Caudate nucleus (tissue), 63 donors: ENCODE measurements at places on chromosomes 5 and 9.

DNA sequence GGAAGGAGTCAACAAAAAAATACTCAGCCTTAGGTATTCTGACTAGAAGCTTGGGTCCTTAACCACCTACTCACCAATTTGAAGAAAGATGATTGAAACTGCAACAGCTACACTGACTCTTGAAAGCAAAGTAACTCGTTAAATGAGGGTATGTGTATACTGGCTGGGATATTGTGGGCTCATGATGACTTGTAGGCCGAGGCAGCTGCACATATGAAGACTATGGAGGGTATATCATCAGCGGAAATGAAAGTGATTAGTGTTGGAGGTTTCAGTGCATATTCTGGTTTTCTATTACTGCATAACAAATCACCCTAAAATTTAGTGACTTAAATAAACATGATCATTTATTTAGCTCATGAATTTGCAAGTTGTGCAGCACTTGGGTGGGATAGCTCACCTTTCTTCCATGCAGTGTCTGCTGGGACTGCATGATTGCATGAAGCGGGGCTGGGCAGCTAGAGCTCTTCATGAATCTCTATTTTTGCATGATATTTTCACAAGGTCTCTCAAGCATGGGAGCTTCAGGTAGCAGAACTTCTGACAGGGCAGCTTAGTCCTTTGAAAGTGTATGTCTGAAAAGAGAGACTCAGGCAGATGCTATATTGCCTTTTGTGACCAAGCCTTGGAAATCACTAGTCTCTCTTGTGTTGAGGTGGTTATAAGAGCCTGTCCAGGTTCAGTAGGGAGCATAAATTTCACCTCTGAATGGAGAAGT, 96.1 kb upstream of the CDKN2B start:
- no peak for DNase-seq

GRCh38 chr5:75611311-75612225, at the start of gene ANKDD1B:
Gene ANKDD1B (plus strand): TSS chr5:75611453. CDS start chr5:75611635, 182 bp downstream.
- DNase-seq: no peak

- DNase-seq: no peak
Observed at GRCh38 chr9:109035684-109036423, 22.6 kb upstream of the CTNNAL1 start.

DNA sequence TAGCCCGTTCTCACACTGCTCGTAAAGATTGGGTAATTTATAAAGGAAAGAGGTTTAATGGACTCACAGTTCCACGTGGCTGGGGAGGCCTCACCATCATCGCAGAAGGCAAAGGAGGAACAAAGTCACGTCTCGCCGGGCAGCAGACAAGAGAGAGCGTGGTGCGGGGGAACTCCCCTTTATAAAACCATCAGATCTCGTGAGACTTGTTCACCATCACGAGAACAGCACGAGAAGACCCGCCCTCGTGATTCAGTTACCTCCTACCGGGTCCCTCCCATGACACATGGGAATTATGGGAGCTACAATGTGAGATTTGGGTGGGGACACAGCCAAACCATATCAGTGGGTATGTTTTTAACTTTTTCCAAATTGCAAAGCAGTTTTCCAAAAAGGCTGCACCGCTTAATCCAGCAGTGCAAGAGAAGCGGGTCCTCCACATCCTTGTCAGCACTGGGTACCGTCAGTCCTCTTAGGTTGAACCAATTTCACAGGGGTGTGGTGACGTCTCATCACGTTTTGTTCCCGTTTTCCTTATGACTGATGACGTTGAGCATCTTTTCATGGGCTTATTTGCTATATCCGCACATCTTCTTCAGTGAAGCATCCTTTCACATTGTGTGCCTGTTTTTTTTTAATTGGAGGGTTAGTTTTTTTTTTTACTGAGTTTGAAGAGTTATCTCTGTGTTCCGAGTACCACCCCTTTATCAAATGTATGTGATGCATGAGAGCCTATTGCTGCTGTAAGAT, 8.0 kb upstream of the FCN2 start:
- DNase-seq: no peak

- no peak for DNase-seq
Observed at GRCh38 chr5:141534492-141535213, 45.8 kb downstream of the PCDHGC5 start.

DNA sequence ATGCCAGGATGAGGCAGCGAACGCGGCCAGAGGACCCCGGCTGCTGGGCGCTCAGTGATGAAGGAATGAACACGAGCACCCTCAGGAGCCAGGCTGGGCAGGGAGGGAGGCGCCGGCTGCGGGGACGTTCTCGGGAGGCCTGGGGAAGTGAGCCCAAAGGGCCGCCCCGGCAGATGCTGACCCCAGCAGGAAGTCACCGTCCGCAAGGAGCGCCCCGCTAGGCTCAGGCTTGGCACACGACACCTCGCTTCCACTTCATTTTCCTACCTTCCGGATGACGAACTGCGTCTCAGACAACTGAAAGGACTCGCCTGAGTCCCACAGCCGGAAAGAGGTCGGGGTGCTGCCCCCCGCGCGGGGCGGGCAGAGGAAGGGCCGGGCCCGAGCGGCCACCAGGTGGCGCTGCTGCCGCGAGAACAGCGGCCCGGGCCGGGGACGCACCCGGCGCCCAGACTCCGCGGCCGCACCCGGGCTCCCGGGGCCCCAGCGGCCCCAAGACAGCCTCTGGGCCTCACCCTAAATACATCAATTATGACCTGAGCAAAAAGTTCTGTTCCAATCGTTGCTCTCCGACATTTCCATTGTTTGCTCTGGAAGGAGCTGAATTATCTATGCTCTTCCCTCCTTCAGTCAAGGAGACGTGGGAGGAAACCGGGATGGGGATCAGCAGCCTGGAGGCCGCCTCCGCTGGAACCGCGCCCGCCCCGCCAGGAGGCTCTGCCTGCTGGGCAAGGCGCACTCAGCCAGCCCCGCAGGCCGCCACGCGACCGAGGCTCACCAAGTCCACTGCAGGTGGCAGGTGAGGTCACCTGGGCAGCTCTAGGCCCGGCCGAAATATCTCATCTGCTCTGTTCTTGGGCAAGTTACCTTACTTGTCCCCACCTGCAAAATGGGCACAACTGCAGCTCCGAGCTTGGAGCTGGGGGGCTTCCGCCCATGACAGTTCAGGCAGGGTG, 107.0 kb downstream of the ZNF354C start:
- DNase-seq: peak; percentile 66

GRCh38 chr9:91174772-91175171, 186.9 kb downstream of the AUH start:
- no peak for DNase-seq

- DNase-seq: no peak
Observed at GRCh38 chr5:6403416-6403815, 25.1 kb upstream of the MED10 start.

DNA sequence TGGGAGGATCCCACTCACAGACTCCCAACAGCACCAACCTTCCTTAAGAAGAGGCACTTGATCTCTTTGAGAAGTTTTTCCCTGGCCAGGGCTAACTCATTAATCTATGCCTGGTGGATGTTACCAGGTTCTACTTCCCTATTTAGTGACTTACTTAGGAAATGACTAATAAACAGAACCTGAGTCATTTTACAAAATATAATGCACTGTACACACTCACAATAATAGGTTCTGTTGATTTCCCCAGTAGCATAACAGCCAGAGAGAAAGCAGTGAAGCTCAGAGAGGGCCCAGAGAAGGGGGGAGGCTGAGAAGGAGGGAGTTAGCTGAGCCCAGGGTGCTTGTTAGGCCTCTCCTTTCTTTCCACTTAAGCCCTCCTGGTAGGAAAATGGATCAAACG, 27.1 kb downstream of the FRMD3 start:
- DNase-seq: no peak

GRCh38 chr5:172008689-172009141, 2.3 kb upstream of the FBXW11 start:
- no peak for DNase-seq

DNA sequence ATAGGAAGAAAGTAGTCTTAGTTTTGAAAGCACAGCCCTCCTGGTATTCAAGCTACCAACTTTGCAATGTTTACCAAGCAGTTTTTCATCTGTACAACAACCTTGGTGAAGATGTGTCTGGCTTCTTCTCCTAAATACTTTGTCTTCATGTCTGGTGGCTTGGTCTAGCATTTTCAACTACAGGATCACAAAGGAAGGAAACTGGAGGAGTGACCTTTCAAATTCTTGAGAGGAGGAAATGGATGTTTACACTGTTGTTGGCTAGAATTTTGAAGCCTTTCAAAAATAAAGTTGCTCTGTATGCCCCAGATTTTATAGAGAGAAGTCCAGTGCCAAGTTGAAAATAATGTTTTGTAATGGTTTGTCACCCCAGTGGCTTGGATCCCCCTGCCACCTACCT, 16.3 kb downstream of the PAM start:
- DNase-seq: no peak

- no peak for DNase-seq
Observed at GRCh38 chr5:167578977-167579692, 712.3 kb upstream of the WWC1 start.

DNA sequence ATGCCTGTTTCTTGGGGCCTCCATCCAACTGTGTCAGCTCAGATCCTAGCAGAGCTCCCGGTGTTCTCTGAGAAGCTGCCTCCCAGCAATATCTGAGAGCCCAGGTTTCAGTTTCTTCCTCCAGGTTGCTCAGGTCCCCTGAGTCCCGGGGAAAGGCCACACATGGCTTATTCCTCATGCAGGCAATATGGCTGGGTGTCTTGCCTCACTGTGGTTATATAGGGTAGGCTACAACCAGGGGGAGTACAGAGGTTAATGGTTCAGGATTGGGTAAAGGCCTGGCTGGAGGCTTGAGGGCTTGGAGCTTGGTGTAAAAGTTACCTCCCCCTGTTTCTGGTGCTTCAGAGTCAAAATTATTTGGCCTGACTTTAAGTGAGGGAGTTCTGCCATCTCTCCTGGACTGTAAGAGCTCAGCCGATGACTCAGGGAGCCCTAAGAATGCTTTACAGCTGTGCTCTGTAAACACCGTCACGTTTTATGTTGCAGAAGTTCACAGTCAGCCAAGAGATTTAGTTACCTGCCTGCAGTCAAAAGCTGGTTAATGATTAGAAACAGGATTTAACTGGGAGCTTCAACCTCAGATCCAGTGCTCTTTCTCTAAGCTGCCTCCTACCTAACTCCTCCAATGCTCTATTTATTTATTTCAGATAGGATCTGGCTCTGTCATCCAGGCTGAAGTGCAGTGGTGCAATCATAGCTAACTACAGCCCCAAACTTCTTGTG, 24.3 kb upstream of the UBAP2 start:
- DNase-seq: no peak

DNA sequence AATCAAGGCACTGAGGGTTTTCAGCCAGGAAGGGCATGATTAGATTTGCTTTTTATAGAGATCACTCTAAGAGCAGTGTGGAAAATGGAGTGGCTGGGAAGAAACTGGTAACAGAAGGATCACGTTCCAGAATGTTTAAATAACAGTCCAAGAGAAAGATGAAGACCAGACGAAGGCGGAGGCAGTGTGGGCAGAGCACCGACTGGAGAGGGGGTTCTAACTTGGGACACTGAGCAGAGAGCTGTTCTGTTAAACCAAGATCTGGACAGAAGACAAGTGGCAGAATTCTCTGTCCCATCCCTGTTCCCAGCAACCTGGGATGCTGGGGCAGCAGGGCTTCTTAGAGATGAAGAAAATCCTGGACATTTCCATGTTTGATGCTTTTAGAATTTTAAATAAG, 249.1 kb upstream of the NR4A3 start:
- DNase-seq: no peak

DNA sequence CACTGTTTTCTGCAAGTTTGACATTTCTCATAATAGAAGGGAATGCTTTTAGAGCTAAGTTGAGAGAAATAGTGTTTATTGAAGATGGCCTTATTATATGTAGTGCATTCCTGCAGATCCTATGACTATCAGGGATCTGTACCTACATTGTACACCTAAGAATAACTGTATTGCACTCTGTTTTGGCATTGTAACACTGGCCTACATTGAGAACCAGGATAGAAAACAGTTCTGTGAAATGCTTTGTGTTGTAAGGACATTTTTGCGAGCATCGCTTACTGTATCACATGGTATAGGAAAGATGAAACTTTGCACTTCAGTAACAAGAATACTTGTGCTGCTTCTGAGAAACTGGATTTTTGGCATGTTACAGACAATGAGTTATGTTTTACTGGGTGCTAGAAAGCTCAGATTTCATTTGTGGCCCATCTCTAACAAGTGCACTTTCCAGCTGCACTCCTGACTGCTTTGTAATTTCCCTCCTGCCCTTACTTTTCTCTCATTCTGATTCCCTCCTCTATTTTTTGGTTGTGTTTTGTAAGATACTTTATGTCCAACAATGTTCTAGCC, 30.6 kb downstream of the C9orf85 start:
- no peak for DNase-seq

- no peak for DNase-seq
Observed at GRCh38 chr5:82822634-82822927, 254.6 kb downstream of the TMEM167A start.

DNA sequence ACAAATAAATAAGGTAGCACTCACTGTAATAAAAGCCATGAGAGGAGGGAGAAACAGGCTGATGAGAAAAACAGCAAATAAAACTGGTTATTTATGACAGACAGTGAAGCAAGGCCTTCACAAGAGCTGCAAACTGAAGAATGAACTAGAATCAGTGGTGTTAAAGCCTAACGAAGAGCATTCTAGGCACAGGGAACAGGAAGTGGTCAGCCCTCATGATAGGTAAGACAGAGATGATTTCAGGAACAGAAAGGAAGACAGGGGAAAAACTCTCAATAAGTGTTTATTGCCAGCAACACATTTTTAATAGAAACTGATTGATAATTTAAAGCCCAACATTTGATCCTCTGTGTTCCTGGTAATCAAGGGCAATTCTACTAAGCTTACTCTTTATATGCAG, 124.5 kb downstream of the EDIL3 start:
- no peak for DNase-seq

DNA sequence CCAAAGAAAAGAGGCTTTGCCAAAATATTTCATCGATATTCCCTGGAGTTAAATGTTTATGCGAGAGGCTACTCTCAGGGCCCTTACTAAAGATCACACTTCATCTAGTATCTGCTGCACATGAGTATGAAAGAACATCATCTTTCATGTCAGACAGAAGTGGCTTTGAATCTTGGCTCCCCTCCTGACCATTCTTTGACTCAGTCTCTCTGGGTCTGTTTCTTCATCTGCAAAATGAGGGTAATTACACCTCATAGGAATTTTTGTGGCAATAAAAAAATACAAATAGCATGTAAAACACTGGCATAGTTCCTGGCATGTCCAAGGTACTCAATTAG, 58.1 kb downstream of the SLIT3 start:
- DNase-seq: no peak

- DNase-seq: no peak
Observed at GRCh38 chr5:157689942-157690689, 18.8 kb downstream of the C5orf52 start.

- DNase-seq: no peak
Observed at GRCh38 chr5:132020568-132021339, 9.3 kb upstream of the ACSL6 start.

GRCh38 chr9:94600258-94600657, 6.6 kb upstream of the FBP2 start:
- DNase-seq: no peak

DNA sequence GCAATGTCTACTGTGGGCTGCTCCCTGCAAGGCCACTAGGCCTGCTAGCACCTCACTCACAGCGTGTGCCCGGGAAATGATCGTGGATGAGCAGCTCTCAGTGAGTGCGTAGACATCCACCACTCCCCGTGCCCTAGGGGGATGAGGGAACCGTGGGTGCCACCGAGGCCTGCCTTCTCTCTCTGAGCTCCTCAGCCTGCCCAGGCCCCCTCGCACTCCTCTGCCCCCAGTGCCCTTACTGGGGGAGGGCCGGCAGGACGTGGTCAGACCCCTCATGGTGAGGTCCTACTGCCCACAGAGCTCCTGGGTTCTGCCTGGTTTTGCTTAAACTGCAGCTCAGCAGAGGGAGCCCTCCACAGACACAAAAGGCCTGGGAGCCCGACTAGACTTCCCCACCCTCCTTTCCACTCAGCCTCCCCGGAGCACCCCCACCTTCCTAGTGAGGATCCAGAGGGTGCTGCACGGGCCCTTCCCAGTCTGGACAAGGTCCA, 220.0 kb downstream of the CACNA1B start:
- DNase-seq: no peak
